Fibroblast of lung (primary cell): ENCODE measurements at places on chromosomes 5 and 9. TPM values are rescaled to one million over a fixed set of nuclear protein-coding genes. Genes with fewer than 3 reads are reported as not detected.

MYOZ3 gene
- 0.14 and 0.26 TPM in 2 replicates for polyA plus RNA-seq

NDUFS6 gene
- 68.5 and 90.8 TPM in 2 replicates for polyA plus RNA-seq

ERMP1 gene
- polyA plus RNA-seq = 7.7 and 9.4 TPM in 2 replicates

RPL12 gene
- polyA plus RNA-seq = 1,726 and 1,973 TPM in 2 replicates

TPM2 gene
- polyA plus RNA-seq = 1,280 and 1,927 TPM in 2 replicates

TEX48 gene
- polyA plus RNA-seq = not detected in 2 replicates

IL9 gene
- polyA plus RNA-seq = not detected in 2 replicates

SLC31A2 gene
- 15.7 and 17.8 TPM in 2 replicates for polyA plus RNA-seq

GRM6 gene
- not detected in 2 replicates for polyA plus RNA-seq

ST6GALNAC6 gene
- 53.3 and 56.0 TPM in 2 replicates for polyA plus RNA-seq

YTHDC2 gene
- 7.3 and 8.3 TPM in 2 replicates for polyA plus RNA-seq

OBP2B gene
- not detected in 2 replicates for polyA plus RNA-seq

ECM2 gene
- polyA plus RNA-seq = 2.3 and 17.2 TPM in 2 replicates

PCDHGA2 gene
- polyA plus RNA-seq = 4.2 and 5.8 TPM in 2 replicates

GCNT1 gene
- polyA plus RNA-seq = 41.5 and 58.4 TPM in 2 replicates

OMD gene
- polyA plus RNA-seq = 0.07 TPM in 2 replicates

BRINP1 gene
- polyA plus RNA-seq = 0.02 and 0.06 TPM in 2 replicates

TRPM3 gene
- polyA plus RNA-seq = 0.05 and 0.09 TPM in 2 replicates

NPR3 gene
- 5.8 and 87.3 TPM in 2 replicates for polyA plus RNA-seq

PCDHA1 gene
- polyA plus RNA-seq = 0.05 and 0.12 TPM in 2 replicates

GNA14 gene
- polyA plus RNA-seq = 0.25 and 0.52 TPM in 2 replicates

CER1 gene
- polyA plus RNA-seq = not detected in 2 replicates

CSF1R gene
- 0.07 and 0.15 TPM in 2 replicates for polyA plus RNA-seq

NUTM2F gene
- polyA plus RNA-seq = not detected in 2 replicates

SLC6A18 gene
- not detected in 2 replicates for polyA plus RNA-seq

SARDH gene
- polyA plus RNA-seq = 0.49 and 2.5 TPM in 2 replicates

GABRA1 gene
- 0.02 TPM in 1 of 2 replicates, not detected in the other for polyA plus RNA-seq

THG1L gene
- polyA plus RNA-seq = 16.1 and 18.0 TPM in 2 replicates

PHF19 gene
- 21.4 and 60.5 TPM in 2 replicates for polyA plus RNA-seq

SNCAIP gene
- 1.3 and 2.4 TPM in 2 replicates for polyA plus RNA-seq

TCF7 gene
- 3.3 and 17.3 TPM in 2 replicates for polyA plus RNA-seq
